Stimulated activated CD4-positive, alpha-beta T cell treated with anti-CD3 and anti-CD28 coated beads, Interleukin-1b, Interleukin-23, amount 100 ng/mL, for 1 hour (primary cell): ENCODE measurements at places on chromosomes 7 and 10.

DNA sequence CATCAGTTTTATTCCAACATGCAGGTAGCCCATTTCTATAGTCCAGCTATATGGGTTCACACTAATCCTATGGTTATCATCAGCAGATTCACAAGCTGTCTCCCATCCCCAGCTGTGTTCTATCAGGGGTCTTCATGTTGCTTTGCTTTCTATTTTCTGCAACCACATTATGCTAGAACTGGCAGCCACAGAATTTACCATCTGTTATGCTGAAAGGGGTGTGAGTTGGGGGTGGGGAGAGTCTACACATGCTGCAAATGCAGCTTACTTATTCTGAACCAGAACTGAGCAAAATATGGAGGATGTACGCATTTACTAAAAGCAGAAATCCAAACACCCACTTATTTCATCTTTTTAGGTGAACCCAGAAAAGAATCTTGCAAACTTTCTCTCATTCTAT is 32.9 kb downstream of the SHTN1 start:
- DNase-seq, result no peak

DNA sequence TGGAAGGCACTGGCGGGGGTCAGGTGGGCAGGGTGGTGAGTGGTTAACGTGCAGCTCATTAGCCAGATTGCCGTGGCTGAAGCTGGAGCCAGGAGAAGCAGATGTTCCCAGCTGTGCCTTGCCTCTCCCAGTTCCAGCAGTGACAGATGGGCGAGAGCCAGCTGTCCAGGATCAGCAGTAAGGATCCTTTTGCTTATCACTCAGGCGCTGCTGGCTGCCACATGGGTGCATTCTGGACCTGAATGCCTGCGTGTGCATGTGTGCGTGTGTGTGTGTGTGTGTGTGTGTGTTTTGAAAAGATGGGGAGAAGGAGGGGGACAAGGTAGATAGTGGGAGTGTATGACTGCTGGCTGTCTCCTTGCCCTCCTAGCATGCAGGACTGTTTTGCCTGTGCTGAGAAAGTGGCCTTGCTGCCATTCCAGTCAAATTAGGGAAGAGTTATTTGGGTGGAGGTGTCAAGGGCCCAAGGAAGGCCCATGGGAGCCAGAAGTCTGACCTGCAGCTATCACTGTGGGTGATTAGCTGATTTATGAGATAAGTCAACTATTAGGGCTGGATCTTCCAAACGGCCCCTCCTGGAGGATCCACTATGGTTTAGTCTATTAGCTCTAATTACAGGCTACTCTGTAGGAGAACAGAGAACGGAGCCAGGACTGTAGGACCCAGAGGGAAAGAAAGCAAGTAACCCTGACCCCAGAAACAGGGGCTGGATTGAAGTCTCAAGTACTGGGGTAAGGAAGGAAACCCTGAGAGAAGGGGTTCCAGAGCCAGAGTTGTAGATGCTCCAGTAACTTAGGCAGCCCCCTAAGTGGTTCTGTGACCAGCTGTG is 3.3 kb downstream of the EPHA1 start:
- no peak for DNase-seq

DNA sequence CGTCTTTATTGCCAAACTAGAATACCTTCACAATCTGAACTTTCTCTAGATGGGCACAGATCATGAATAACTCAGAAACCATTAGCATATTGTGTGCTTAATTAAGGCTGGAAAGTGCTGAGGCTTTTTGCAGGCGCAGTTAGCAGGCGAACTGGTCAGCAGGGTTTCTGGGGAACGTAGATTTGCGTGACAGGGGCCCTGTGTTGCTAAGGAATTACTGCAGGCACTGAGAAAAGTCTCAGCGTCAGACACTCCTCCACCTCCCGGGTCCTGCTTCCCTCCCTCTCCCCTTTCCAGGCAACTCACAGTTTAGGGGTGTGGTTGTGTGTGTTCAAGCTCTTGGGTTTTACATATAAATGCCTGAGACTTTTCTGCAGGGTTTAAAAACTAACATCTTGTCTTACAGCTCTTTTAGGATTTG is 2.2 kb downstream of the MAP3K8 start:
- no peak for DNase-seq

- no peak for DNase-seq
These were observed 28.7 kb upstream of the CALU start for GRCh38 chr7:128710481-128710880.

- no peak for DNase-seq
These were observed 362.8 kb downstream of the THSD7A start for GRCh38 chr7:11469028-11469745.

DNA sequence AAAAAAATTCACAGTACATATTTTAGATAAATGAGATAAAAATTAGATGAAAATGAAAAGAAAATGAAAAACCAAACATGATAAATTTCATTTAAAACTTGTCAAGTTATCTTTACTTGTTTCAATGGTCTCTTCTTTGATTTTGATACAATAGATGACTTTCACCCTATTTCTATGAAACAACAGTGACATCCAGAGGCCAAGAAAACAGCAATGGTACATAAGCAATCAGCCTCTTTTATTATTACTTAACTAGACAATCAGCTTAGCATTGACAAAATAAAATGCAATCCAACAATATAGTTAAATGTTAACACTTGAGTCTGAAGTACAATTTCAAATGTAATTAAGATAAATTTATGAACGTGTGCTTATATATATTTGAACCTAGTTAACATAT is 74.8 kb upstream of the GPR37 start:
- no peak for DNase-seq

DNA sequence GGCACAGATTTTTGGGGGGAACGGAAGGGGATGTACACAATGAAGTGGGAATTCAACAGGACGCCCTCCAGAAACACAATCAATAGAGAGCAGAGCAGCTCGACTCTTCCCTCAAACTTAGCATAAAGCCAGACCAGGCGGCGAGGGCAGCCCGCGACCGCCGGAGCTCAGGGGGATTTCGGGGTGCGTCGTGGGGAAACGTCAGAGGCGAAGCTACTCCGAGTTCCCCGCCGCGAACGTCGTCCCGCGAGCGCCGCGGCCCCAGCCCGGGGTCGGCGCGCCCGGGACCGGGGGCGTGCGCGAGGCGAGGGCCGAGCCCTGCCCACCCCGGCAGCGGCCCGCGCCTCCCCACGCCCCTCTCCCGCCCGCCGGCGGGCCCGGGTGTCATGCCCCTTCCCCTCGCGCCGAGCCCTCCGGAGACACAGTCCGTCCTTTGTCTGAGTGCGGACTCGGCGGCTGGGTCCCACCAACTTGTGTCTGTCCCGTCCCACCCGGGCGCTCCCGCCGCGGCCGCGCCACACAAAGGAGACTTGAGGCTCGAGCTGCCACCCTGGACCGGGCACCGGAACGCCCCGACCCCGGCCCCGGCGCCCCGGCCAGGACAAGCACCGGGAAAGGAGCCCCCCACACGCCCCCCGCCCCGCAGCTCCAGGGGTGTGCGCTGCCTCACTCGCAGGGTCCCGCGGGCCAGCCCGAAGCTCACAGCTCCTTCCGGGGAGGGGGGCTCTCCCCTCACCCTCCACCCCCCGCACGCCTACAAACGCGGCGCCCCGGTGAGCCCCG is 634 bp downstream of the EZH2 start:
- DNase-seq, result peak; percentile 17

GRCh38 chr7:41803569-41803968 is 100.7 kb upstream of the INHBA start:
- no peak for DNase-seq

DNA sequence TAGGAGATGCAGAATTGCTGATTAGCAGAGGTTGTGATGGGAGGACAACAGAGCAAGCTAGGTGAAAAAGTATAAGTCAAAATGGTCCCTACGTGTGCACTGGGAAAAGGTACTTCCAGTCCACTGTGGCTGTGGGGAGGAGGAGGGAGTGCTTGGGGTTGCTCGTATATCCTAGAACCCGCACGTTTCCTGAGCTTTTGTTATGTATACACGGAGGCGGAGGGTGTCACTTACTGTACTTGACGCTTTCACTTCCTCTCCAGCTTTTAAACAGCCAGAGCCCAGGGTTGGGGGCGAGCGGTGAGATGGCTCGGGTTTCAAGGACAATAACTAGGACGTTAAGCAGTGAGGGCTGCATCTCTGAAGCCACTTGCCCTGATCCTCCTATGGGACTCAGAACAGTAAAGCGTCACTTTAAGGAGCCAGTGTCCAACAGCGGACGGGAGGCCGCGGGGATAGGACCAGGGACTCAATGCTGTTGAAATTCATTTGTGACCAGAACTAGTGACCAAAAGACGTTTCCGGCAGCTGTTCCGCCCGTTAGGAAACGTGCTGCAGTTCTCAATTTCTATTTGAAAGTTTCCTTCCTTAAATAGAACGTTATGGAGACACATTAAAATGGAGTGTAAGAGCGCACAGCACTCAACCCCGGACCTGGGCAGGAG is 985 bp upstream of the ETV1 start:
- DNase-seq, result no peak

GRCh38 chr7:121544726-121545125 is 148.6 kb upstream of the FAM3C start:
- no peak for DNase-seq

GRCh38 chr7:16929146-16929762 is 47.5 kb upstream of the AGR3 start:
- no peak for DNase-seq

DNA sequence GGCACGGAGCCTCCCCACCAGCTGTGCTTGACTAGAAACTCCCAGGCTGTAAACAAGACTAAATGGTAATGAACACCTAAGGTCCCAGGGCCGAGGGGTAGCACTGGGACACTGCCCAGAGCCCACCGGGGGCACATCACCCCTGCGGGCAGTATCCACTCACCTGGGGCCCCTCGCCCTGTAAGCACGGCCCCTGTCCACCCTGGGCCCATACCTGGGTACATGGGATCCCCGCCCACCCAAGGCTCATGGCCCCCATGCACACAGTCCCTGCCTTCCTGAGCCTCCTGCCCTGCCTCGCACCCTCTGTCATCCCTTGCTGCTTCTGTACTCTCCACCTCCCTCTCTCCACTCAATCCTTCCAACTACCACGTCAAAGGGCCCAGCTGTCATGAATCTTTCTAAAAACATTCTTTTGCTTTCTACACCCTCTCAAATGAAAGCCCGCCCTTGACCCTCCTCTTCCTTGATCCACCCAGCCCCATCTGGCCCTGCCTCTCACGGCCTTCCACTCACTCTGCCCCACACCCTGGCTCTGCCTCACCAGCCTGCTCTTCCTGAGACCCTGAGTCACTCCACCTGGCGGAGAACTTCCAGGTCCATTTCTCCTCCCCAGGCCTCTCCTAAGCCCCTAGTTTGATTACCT is 173.1 kb downstream of the PARD3 start:
- DNase-seq, result no peak

GRCh38 chr7:114790521-114790920 is 131.4 kb upstream of the MDFIC start:
- DNase-seq, result no peak

DNA sequence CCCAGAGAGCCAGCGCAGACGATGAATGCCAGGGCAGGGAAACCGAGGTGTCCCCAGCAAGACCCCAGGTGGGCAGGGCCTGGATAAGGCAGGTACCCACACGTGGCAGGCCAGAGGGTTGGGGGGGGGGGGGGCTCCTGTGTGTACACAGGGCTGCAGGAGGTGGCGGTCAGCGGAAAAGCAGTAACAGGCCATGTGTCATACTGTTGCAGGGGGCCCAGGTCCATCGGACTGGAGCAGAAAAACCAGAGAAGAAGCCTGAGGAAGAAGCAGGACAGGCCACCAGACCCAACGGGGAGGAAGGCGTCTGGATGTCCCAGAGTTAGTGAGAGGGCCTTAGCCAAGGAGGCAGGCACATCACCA is 116.3 kb downstream of the MAD1L1 start:
- no peak for DNase-seq

DNA sequence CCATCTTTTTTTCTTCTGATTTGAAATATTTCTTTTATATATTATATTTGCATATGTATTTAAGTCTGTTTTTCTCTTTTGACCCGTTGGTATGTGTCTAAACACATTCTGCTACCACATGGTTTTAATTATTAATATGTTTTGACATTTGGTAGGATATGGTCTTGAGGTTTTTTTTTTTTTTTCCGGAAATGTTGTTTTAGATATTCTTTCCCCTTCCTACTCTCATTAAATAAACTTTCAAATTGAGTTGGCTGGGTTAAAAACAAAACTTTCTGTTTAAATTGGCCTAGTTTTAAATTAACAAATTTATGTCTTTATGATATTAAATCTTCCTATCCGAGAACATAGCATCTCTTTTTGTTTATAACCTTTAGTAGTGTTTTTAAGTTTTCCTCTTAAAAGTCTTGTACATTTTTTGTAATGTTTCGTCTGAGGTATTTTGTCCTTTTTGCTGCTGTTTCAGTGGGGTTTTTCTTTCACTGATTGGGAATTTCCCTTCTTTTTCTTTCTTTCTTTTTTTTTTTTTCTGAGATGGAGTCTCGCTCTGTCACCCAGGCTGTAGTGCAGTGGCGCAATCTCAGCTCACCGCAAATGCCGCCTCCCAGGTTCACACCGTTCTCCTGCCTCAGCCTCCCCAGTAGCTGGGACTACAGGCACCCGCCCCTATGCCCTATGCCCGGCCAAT is 25.4 kb downstream of the STAM start:
- no peak for DNase-seq

GRCh38 chr7:46755120-46756034 is 826.5 kb downstream of the TNS3 start:
- no peak for DNase-seq

GRCh38 chr10:92689663-92690210 is at the start of gene HHEX:
HHEX (plus strand) TSS chr10:92689955; CDS start chr10:92689987, 32 bp downstream.
- DNase-seq, result no peak

GRCh38 chr10:100024748-100025147 is 15.0 kb upstream of the DNMBP start:
- no peak for DNase-seq

GRCh38 chr7:29955075-29955792 is 34.4 kb downstream of the SCRN1 start:
- no peak for DNase-seq

GRCh38 chr10:110448682-110449418 is 48.9 kb upstream of the DUSP5 start:
- DNase-seq, result no peak

- DNase-seq, result no peak
These were observed 8.4 kb downstream of the CYCS start for GRCh38 chr7:25116621-25117020.

- DNase-seq, result no peak
These were observed 31.6 kb downstream of the HECW1 start for GRCh38 chr7:43143918-43144589.

GRCh38 chr10:118407777-118408176 is 65.7 kb upstream of the FAM204A start:
- no peak for DNase-seq

- no peak for DNase-seq
These were observed 143.0 kb downstream of the TSPAN12 start for GRCh38 chr7:120714945-120715344.

DNA sequence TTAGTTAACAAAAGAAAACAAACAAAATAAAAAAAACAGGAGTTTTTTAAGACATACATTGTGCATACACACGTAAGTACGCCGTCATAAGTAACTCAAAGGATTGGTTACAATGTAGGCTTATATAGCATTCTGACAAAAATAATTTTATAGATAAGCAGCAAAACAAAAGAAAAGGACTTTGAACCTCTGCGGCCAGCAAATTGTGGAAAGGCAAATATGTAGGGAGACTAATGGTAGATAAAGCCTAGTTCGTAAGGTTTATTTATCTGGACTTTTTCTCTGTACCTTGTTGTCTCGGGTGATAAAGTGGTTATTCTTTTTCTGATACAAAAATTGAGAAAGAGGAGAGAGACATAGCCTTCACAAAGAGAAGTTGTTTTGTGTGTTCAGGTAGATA is 891.9 kb downstream of the CNTNAP2 start:
- DNase-seq, result no peak
